Cerebellar nuclear complex (tissue), 1 donor: ENCODE measurements at places on chromosomes 4 and X.

DNA sequence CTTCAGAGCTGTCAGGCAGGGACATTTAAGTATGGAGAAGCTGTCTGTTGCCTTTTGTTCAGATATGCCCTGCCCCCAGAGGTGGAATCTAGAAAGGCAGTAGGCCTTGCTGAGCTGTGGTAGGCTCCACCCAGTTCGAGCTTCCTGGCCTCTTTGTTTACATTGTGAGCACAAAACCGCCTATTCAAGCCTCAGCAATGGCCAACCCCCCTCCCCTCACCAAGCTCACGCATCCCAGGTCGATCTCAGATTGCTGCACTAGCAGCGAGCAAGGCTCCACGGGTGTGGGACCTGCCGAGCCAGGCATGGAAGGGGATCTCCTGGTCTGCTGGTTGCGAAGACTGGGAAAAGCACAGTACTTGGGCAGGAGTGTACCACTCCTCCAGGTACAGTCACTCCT lies 59.3 kb downstream of the ZNF674 start:
- DNase-seq: no peak

GRCh38 chr4:104524591-104524990 lies 29.9 kb upstream of the CXXC4 start:
- DNase-seq: no peak

- DNase-seq: no peak
Observed at GRCh38 chr4:73914071-73914470, 44.9 kb downstream of the CXCL1 start.

DNA sequence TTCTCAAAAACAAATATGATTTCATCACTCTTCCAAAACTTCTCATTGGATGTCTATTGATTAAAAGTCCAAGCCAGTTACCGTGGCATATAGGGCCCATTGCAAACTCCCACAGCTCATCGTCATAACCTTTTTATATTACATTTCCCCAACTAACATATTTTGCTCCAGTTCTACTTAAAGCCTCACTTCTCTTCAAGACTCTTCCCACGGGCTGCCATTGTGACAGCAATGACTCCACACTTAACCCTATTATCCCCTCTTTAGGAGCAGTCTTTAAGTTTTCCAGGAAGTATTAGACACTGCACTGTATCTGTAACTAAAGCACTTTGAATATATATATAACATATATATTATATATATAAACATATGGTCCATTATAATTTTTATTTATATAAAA lies 44.5 kb downstream of the DTHD1 start:
- no peak for DNase-seq

DNA sequence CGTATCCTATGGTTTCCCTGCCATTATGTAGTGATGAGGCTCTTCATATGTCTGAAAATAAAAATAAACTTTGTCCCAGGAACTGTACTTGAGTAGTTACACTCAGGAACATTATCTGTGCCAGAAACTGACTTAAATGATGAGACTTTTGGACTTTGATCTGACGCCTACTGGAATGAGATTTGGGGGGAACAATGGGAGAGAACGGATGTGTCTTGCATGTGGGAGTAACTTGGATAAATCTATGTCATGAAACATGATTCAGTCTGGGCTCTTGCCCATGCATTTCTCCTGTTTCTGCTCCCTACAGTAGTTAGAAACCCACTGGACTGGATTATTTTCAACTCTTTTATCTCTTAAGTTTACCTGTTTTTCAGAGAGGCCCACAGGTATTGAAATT lies 2351.4 kb downstream of the PCDH7 start:
- no peak for DNase-seq
